ENCODE measurements at places on chromosomes 4 and X.
A peak's percentile ranks its signal among the peaks of the same experiment; 100 is the strongest.

DNA sequence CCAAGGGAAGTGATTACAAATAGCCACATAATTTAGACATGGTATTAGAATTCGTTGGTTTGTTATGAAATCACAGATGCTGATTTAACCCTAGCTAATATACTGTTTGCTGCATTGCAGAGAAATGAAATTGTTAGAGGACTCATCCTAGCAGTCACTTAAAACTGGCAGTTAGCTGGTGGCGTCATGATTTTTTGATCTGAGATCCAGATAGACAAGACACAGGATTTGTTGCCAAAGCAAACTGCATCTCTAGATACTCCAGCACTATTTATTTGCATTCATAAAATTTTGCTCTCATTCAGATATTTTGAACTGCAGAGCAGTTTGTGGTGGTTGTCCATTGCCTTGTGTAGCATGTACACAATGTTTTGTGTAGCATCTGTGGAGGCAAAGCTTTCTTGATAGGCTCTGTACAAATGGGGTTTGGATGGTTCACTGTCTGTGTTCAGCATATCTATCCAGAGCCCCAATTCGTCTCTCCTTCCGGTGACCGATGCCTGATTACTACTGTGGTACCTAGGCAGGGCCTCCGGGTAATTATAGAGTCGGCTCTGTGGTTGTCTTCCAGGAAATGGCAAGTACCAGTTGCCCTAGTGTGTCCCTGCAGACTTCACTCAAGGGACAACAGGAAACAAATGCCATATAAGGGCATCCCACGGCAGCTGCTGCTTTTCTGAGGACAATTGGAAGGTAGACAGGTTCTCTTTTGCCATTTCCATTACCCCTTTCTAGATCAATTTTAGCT lies 30.1 kb upstream of the SPARCL1 start:
- no peak for DNase-seq

DNA sequence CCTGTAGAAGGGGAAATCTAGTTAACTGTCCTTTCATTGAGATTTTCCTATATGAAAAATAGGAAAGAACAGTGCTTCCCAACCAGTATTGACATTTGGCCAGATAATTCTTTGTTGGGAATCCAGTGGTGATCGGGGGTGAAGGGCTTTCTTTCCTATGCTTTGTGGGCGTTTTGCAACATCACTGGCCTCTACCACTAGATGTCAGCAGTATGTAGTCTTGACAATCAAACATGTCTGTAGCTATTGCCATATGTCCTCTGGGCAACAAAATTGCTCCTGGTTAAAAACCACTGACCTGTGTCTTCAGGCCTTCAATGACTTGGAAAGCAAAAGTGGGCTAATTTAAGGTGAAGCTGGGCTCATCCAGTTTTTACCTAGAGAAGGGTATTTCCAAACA lies 658.5 kb downstream of the DACH2 start:
- DNase-seq: no peak

GRCh38 chrX:18698737-18699650 lies 8.5 kb upstream of the PPEF1 start:
- no peak for DNase-seq

- peak; percentile 24 for DNase-seq
These were observed at the start of gene ENPEP for GRCh38 chr4:110475881-110476818. ENPEP (plus strand) TSS chr4:110476155; CDS start chr4:110476415, 260 bp downstream.

All from AG20443 (cell line).